ENCODE measurements at places on chromosomes 1 and 21.

DNA sequence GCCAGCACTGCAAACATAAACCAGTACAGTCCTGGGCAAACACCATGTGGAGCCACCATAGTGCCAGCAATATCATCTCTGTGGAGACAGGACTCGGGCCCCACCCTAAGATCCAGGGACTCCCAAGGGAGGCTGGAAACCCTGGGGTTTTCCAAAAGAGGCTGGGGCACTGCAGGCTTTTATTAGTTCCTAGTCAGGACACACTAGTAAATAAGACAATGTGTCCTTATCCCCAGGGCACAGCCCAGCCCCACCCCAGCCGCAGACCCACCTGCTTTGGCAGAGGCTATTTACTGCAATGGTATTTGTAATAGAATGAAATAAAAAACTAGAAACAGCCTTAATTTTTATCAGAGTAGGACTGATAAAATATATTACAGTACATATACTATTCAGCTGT lies 486 bp upstream of the GJB3 start:
- no peak for DNase-seq

GRCh38 chr1:81802457-81802706 lies 1.6 kb downstream of the ADGRL2 start:
- DNase-seq = no peak

GRCh38 chr1:175037416-175037815 lies 14.2 kb upstream of the MRPS14 start:
- DNase-seq = no peak

GRCh38 chr1:69568421-69569174 lies 876 bp downstream of the LRRC7 start:
- DNase-seq = no peak

GRCh38 chr1:185495898-185496297 lies 178.9 kb upstream of the IVNS1ABP start:
- no peak for DNase-seq
